ENCODE measurements at places on chromosomes 11 and 22. TPM values are rescaled to one million over a fixed set of nuclear protein-coding genes. Genes with fewer than 3 reads are reported as not detected.

The PDE2A gene
- 0.33 TPM for total RNA-seq

The OR10A2 gene
- not detected for total RNA-seq

The OVCH2 gene
- total RNA-seq: not detected

The MS4A8 gene
- total RNA-seq: not detected

The FDXACB1 gene
- 8.8 TPM for total RNA-seq

The ST3GAL4 gene
- 13.3 TPM for total RNA-seq

The TSPAN18 gene
- 1.5 TPM for total RNA-seq

The BBOX1 gene
- not detected for total RNA-seq

The HTR3A gene
- not detected for total RNA-seq

The ABCG4 gene
- 0.07 TPM for total RNA-seq

The PANX3 gene
- not detected for total RNA-seq

The TREH gene
- total RNA-seq: not detected

The GALR3 gene
- total RNA-seq: not detected

The KCNK7 gene
- 1.3 TPM for total RNA-seq

The P2RY6 gene
- not detected for total RNA-seq

The NAALAD2 gene
- total RNA-seq: not detected

The SLC22A25 gene
- total RNA-seq: not detected

The HBB gene
- total RNA-seq: not detected

The PAMR1 gene
- not detected for total RNA-seq

The LRRN4CL gene
- total RNA-seq: 0.16 TPM

The NOX4 gene
- total RNA-seq: not detected

The ISX gene
- total RNA-seq: not detected

The OR52I1 gene
- not detected for total RNA-seq

The CREBZF gene
- 54.5 TPM for total RNA-seq

The VPREB1 gene
- not detected for total RNA-seq

The KRTAP5-8 gene
- total RNA-seq: not detected

The OR5B21 gene
- total RNA-seq: not detected

The SMTNL1 gene
- total RNA-seq: not detected

The GRIA4 gene
- total RNA-seq: not detected

The NRXN2 gene
- total RNA-seq: not detected

The NXPE1 gene
- total RNA-seq: not detected

The CHKB gene
- 83.2 TPM for total RNA-seq

The RAB30 gene
- total RNA-seq: 13.6 TPM

The SLC15A3 gene
- 4.0 TPM for total RNA-seq

The ADORA2A gene
- total RNA-seq: 36.2 TPM

The MRPL23 gene
- 77.1 TPM for total RNA-seq

The C2CD2L gene
- 33.5 TPM for total RNA-seq

The TXNRD2 gene
- total RNA-seq: 23.5 TPM

The TMEM121B gene
- 0.17 TPM for total RNA-seq

The TLCD5 gene
- 0.76 TPM for total RNA-seq

The BIRC2 gene
- total RNA-seq: 27.8 TPM

The PTPRJ gene
- 52.2 TPM for total RNA-seq

The RANGAP1 gene
- 185 TPM for total RNA-seq

The APLNR gene
- total RNA-seq: not detected

The DGAT2 gene
- 7.3 TPM for total RNA-seq

The MN1 gene
- total RNA-seq: 0.23 TPM

The PLCB3 gene
- total RNA-seq: 16.6 TPM

The ARHGAP8 gene
- 0.36 TPM for total RNA-seq

The BCO2 gene
- 1.1 TPM for total RNA-seq

The UBQLN3 gene
- total RNA-seq: not detected

The MS4A3 gene
- not detected for total RNA-seq

The CYP2D6 gene
- 3.8 TPM for total RNA-seq

Data from activated CD4-positive, alpha-beta T cell treated with anti-CD3 and anti-CD28 coated beads, Interleukin-2, amount 10 ng/mL, durations not matched to agents 24 days and 14 days (primary cell).